ENCODE measurements at places on chromosomes 7 and 10.

- DNase-seq: no peak
Measured at GRCh38 chr10:129755158-129755591, 208.9 kb downstream of the EBF3 start.

- DNase-seq: no peak
Measured at GRCh38 chr7:159007364-159007995, 137.2 kb downstream of the VIPR2 start.

DNA sequence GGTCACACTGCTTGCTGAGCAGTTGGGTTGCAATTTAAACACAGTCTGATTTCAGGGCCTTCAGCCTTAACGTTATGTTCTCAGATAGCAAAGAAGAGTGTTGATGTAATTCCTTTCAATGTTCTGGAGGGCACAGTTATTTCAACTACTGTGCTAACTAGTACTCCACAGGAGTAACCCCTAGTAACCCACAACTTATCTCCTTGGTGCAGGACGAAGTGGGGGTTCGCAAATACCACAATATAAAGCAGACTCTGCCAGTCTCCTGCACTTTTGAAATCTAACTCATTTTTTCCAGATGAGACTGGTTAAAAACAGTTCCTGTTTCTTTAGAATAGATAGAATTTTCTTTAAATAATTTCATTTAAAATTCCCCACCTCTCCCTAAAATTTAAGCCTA lies 47.1 kb upstream of the NCAPG2 start:
- DNase-seq: no peak

DNA sequence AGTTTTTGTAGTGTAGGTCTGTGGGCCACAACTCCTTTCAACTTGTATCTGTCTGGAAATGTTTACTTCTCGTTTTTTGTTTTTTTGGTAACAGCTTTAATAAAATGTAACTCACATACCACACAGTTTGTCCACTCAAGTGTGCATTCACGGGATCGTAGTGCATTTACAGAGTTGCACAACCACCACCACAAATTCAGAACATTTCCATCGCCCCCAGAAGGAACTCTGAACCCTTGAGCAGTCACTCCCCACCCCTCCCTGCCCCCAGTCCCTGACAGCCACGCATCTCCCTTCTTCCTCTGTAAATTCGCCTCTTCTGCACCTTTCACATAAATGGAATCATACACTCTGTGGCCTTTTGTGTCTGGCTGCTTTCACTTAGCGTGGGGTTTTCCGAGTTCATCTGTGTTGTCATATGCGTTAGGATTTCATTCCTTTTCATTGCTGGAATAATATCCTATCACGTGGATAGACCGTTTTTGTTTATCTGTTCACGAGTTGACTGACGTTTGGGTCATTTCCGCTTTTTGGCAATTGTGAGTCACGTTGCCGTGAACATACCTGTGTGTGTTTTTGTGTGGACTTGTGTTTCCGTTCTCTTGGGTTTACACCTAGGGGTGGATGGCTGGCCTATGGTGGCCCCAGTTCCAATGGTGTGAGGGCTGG lies 10.3 kb downstream of the JAKMIP3 start:
- no peak for DNase-seq

GRCh38 chr10:79404231-79404609 lies 41.2 kb downstream of the ZCCHC24 start:
- peak; percentile 76 for DNase-seq

DNA sequence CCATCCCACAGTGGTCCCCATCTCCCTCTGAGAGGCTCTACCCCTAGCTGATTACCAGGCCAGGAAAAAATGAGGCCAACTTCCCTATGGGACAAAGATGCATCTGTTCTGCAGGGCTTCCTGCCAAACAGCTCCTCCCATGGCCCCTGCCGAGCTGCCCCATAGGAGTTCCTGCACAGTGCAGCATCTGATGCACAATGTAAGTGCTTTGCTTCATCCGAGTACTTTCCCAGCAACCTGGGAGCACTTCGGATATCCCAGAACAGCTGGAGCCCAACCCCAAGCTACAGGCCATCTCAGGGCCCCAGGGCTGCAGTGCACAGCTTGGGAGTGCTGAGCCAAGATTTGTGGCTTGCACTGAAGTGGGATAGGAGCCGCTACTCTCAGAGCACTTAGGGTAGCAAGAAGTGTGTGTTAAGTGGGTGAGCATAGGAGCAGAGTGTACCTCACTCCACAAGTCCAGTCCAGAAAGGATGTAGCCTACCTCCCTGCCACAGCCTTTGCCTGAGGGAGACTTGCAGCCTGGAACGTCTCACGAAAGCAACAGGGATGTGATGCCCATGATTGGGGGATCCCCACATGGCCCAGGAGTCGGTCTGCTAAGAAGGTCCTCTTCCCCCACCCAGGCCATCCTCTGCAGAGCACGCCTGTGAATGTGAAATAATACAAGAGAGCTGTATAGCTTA lies 209.6 kb upstream of the VWC2 start:
- DNase-seq: peak; percentile 2

DNA sequence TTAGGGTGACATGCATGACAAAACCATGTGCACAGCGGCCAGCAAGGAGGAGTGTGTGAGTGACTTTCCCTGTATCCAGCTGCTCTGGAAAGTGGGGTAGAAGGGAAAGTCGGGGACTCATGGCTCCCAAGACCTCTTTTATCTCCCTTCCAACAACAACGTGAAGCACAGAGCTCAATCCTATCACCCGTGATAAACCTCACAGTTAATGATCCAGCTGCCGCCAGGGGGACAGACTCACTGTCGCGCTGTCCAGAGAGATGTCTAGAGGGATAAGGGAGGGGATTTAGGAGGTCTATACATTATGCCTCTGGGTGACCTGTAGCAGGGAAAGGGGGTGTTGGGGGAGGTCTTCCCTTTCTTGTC lies 84.0 kb upstream of the SMNDC1 start:
- no peak for DNase-seq

- no peak for DNase-seq
Measured at GRCh38 chr10:113177936-113178335, 227.9 kb downstream of the TCF7L2 start.

DNA sequence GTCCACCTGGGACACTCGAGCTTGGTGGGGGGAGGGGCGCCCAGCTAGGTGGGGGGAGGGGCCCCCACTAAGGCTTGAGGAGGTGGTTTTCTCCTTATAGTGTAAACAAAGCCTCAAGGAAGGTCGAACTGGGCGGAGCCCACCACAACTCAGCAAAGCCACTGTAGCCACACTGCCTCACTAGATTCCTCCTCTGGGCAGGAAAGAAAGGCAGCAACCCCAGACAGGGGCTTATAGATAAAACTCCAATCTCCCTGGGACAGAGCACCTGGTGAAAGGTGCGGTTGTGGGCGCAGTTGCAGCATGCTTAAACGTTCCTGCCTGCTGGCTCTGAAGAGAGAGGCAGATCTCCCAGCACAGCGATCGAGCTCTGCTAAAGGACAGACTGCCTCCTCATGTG lies 133.1 kb downstream of the SNX13 start:
- DNase-seq: peak; percentile 82

DNA sequence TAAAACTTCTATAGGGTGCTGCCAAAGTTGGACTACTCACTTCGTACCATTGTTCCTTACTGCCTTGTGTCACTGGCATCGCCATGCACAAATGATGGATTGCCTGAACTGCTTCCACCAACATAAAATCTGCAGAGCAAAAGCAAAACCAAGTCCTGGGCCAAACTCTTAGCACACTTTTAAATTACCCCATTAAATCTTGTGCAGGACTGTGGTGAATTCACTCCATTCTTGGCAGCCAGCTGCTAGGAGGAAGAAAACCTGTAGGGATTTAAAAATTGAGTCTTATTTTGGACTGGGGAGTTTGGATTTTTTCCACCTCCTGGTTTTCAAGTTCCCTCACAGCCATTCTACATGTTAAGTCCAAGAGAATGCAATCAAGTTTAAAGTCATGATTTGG lies 646.9 kb downstream of the SORCS3 start:
- DNase-seq: no peak

- DNase-seq: no peak
Measured at GRCh38 chr7:34755008-34755407, 97.0 kb downstream of the NPSR1 start.

DNA sequence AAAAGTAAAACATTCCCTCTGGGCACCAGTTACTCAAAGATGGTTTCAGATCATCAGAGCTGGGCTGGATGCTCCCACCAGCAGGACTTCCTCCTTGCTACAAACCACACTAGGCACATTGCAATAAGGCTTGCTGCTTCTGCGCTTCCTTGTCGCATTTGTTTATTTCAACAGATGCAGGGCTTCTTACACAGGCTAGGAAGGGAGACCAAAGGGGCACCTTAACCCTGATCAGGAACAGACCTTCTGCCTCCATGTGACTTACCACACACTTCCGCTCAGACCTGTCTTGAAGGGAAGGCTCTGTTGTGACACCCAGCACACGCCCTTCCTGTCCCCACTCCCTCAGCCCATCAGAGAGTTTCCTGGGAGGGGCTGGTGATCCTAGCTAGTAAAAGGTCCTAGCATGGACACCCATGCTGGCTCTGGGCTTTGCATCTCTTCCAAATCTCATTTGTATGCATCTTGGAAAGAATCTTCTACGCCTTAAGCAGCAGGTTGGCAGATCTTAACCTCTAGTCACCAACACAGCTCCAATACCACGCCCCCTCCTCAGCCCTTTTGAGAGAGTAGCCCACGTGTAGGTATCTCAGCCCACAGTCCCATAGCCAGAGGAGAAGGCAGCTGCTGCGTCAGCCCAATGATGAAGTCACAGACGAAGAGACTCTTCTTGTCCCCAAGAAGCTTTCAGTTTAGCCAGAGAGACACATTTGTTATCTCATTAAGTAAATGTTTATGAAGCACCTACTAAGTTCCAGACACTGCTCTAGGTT lies 47.1 kb upstream of the SVIL start:
- DNase-seq: no peak

- DNase-seq: no peak
Measured at GRCh38 chr10:96096958-96097357, 33.1 kb upstream of the ZNF518A start.

GRCh38 chr10:98269435-98269912 lies 1.5 kb upstream of the LOXL4 start:
- peak; percentile 87 for DNase-seq

GRCh38 chr7:100016215-100016901 lies 962 bp downstream of the ZKSCAN1 start:
- DNase-seq: no peak

GRCh38 chr7:34026481-34027190 lies 121.3 kb downstream of the BMPER start:
- no peak for DNase-seq

GRCh38 chr10:20166096-20166675 lies 350.0 kb downstream of the PLXDC2 start:
- DNase-seq: no peak

GRCh38 chr7:70448312-70448906 lies 683.5 kb upstream of the GALNT17 start:
- no peak for DNase-seq

DNA sequence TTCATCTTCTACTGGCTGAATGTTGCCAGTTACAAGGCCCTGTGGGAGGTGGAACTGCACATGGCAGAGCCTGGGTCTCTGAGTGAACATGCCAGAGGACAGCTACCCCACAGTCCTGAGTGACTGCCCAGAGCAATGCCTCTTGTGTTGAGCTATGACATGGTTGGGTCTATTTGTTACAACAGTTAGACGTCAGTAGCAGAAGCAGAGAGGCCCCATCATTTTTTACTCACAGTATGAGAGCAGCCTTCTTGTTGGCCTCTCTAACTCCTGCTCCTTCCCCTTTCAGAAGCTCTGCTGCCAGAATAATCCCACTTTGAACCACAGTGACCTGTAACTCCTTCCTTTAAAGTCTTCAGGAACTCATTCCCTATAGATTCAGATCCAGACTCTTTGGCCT lies 30.8 kb upstream of the NRP1 start:
- DNase-seq: no peak

GRCh38 chr7:95843286-95843685 lies 70.9 kb downstream of the DYNC1I1 start:
- peak; percentile 13 for DNase-seq

DNA sequence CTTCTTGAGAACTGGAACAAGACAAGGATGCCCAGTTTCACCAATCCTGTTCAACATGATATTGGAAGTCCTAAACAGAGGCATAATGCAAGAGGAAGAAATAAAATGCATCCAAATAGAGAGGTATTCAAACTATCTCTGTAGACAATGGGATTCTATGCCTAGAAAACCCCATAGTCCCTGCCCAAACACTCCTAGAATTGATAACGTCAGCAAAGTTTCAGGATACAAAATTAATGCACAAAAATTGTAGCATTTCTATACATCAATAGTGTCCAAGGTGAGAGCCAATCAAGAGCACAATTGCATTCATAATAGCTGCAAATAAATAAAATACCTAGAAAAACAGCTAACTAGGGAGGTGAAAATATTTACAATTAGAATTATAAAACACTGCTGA lies 72.5 kb downstream of the PCDH15 start:
- DNase-seq: no peak

- peak; percentile 81 for DNase-seq
Measured at GRCh38 chr7:38886265-38886664, 22.7 kb downstream of the VPS41 start.

DNA sequence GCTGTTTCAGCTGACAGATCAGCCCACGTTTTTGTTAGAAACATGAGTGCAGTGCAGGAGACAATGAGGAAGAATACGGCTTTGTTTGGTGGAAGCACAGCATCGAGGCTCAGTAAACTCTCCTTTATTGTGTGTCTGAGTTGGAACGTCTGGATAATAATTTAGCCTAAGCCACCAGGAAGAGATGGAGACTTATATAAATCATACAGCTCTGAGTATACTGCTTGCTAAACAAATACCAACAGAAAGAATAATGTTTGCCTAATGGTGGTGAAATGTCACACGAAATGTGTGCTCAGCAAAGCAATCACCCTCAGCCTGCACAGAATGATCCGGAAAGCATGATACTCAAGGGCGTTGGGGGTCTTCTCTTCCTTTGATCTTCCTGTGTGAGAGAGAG lies 664.1 kb upstream of the ADARB2 start:
- DNase-seq: no peak

DNA sequence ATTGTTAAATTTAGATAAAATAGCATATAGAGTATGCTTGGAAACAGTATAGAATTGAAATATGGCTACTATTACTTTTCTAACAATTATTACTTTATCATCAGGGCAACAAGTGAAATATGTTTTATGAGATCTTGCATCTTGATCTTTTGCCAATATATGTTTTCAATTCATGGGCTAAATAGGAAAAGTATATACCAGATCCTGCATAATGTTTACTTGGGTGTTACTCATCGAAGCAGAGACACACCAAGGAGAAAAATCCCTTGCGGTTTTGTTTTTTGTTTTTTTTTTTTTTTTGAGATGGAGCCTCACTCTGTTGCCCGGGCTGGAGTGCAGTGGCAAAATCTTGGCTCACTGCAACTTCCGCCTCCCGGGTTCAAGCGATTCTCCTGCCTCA lies 541.4 kb downstream of the SUGCT start:
- no peak for DNase-seq

DNA sequence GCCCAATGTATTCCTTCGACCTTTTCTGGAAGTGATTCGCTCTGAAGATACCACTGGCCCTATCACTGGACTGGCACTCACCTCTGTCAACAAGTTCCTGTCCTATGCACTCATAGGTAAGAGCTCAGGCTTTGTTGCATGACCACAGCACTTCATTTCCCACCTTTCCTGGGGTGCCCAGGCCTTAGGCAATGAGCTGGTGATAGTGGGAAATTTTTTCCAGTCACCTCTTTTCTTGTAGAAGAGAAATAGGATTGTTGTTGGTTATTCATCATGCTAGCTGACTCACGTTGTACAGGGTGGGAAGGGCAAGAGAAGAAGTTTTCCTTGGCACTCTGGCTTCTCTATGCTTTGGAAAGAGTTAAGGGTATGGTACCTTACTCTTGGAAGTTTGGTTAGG lies 51.4 kb upstream of the NFKB2 start:
- no peak for DNase-seq

All from ELF-1 (cell line).